ENCODE measurements at places on chromosomes 5 and 9. TPM values are rescaled to one million over a fixed set of nuclear protein-coding genes. Genes with fewer than 3 reads are reported as not detected.

Gene INPP5E
- 8.2 TPM for total RNA-seq

Gene BARHL1
- not detected for total RNA-seq

- H3K27ac ChIP-seq: no peak overlapping the region
- H3K27me3 ChIP-seq: no peaks in the 10 kb centered on the region
- H3K4me1 ChIP-seq: no peaks in the 10 kb centered on the region
- no peaks in the 10 kb centered on the region for H3K36me3 ChIP-seq
Observed at GRCh38 chr5:61809651-61810050, 477.6 kb downstream of the ZSWIM6 start.

DNA sequence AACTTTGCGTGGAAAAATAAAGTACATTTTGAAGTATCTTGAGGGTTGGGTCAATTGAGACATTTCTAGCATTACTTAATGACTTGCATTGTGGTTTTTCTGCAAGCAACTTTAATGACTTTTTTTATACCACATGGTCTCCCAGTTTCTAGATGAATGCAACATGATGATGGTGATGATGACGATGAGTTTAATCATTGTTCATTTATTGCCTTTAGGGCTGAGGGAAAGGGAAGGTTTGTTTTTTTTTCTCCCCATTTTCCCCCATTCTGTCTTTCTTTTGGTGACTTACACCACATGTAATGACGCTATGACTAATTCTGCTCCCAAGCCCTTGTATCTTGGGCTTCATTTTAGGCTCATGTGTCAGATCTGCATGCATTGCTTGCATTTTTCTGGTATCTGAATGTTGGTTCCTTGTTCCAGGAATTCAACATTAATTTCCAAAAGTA lies 57.7 kb upstream of the NXNL2 start:
- no peaks in the 10 kb centered on the region for H3K36me3 ChIP-seq
- DNase-seq: no peak
- no peaks in the 10 kb centered on the region for H3K4me1 ChIP-seq
- no peak overlapping the region for H3K27ac ChIP-seq
- H3K4me3 ChIP-seq: no peak overlapping the region

Gene EDIL3
- 7.2 TPM for total RNA-seq

GRCh38 chr9:19255821-19256220 lies 25.3 kb downstream of the DENND4C start:
- no peaks in the 10 kb centered on the region for H3K27me3 ChIP-seq
- no peak overlapping the region for H3K27ac ChIP-seq
- no peak overlapping the region for H3K4me3 ChIP-seq

Gene ADGRD2
- total RNA-seq: 2.9 TPM

DNA sequence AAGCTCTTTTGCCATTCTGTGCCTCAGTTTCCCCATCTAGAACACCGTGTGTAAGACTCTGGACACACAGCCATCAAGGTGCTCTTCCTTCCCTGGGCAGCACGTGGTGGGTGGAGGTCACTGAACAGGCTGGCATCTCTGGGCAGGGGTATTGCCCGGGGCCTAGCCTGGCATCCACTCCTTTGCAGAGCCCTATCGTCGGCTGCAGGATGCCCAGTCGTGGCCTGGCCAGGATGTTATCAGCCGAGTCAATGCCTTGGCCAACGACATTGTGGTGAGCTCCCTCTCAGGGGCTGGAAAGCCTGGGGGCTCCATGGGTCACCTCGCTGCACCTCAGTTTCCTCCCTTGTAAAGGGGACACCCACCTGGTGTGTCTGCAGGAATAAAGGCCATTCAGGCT lies 4.0 kb downstream of the ADGRD2 start:
- H3K4me1 ChIP-seq: no peaks in the 10 kb centered on the region
- H3K4me3 ChIP-seq: no peak overlapping the region

Gene EGR1
- total RNA-seq: 11.8 TPM

DNA sequence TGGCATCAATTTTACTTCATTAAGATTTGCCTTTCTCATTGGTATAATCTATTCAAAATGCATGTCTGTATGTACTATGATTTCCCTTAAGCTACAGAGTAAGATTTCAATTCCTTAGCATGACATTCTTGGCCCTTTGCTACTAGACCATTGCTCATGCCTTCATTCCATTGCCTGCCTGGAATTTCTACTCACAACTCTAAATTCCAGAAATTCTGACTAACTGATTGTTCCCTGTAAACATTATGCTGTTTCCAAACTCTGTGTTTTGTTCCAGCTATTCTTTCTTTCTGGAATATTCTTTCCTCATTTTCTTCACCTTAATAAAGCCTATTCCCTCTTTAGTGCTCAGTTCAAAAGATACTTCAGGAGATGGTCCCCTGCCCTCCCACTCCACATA lies 568.8 kb upstream of the SEMA6A start:
- H3K27me3 ChIP-seq: no peaks in the 10 kb centered on the region
- no peaks in the 10 kb centered on the region for H3K4me1 ChIP-seq
- DNase-seq: no peak
- no peaks in the 10 kb centered on the region for H3K36me3 ChIP-seq

DNA sequence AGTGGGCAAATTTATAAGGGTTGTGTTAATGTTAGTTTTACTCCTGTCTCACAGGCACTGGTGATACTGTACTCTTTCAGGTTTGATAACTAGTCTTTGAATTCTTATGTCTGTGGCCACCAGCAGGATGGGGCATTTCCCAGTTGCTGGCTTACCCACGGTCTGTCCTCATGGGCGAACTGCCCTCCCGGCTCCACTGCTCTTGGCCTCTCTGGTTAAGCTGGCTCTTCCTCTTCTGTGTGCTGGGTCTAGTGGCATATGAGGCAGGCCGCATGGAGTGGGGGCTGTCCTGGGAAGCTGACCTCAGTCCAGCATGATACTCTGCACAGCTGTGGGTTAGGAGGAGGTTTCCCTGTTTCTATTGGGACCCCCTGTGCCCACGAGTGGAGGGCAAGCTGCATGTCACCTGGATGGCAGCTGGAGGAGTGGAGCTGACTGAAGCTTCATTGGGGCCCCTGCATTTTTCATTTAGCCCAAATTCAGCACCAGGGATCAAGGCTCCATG lies 19.5 kb downstream of the PHF2 start:
- H3K4me1 ChIP-seq: peaks cover 9% of the 10 kb centered on the region
- no peaks in the 10 kb centered on the region for H3K36me3 ChIP-seq
- no peak overlapping the region for H3K4me3 ChIP-seq
- H3K27me3 ChIP-seq: no peaks in the 10 kb centered on the region

GRCh38 chr5:1543398-1544293 lies 19.9 kb upstream of the LPCAT1 start:
- H3K4me1 ChIP-seq: peaks cover 6% of the 10 kb centered on the region
- H3K4me3 ChIP-seq: no peak overlapping the region
- H3K27me3 ChIP-seq: no peaks in the 10 kb centered on the region
- H3K27ac ChIP-seq: peak overlapping the region; percentile 19

Gene ADAMTS2
- 11.3 TPM for total RNA-seq

- H3K27me3 ChIP-seq: peaks cover 8% of the 10 kb centered on the region
- peaks cover 4% of the 10 kb centered on the region for H3K4me1 ChIP-seq
- no peak for DNase-seq
- H3K36me3 ChIP-seq: no peaks in the 10 kb centered on the region
Observed at GRCh38 chr9:78297672-78297961, 692 bp downstream of the PSAT1 start.

- no peaks in the 10 kb centered on the region for H3K27me3 ChIP-seq
- DNase-seq: no peak
- no peak overlapping the region for H3K27ac ChIP-seq
- no peaks in the 10 kb centered on the region for H3K36me3 ChIP-seq
Observed at GRCh38 chr9:130104491-130105193, 50.9 kb downstream of the GPR107 start.

- no peaks in the 10 kb centered on the region for H3K36me3 ChIP-seq
- no peaks in the 10 kb centered on the region for H3K4me1 ChIP-seq
- H3K27ac ChIP-seq: no peak overlapping the region
Observed at GRCh38 chr5:81147886-81148571, 85.1 kb upstream of the CKMT2 start.

DNA sequence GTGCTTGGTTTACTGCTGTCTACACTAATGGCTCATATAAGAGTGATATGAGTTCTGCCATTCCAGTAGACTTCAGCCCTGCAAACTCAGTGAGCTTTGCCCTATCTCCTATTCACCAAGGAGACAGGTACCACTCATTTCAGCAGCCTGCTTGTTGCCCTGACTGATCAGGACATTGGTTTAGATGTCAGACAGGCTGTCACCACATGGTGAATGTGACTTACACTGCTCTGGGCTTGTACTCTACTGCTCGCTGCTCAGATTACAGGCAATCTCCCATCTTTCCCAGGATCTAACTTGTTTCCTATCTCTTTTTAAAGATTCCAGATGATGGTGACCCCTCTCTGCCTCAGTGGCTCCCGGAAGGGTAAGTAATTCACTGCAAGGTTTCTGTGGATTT lies 123.3 kb upstream of the RUSC2 start:
- peaks cover 4% of the 10 kb centered on the region for H3K36me3 ChIP-seq
- H3K4me1 ChIP-seq: no peaks in the 10 kb centered on the region
- H3K4me3 ChIP-seq: no peak overlapping the region
- no peak overlapping the region for H3K27ac ChIP-seq

GRCh38 chr9:107615321-107615720 lies 125.8 kb upstream of the KLF4 start:
- no peaks in the 10 kb centered on the region for H3K4me1 ChIP-seq
- no peak overlapping the region for H3K4me3 ChIP-seq
- H3K27ac ChIP-seq: peak overlapping the region; percentile 27
- DNase-seq: no peak

Gene RNF208
- total RNA-seq: 2.9 TPM

GRCh38 chr9:93667627-93668026 lies 91.2 kb downstream of the PHF2 start:
- no peaks in the 10 kb centered on the region for H3K27me3 ChIP-seq
- no peaks in the 10 kb centered on the region for H3K36me3 ChIP-seq
- no peaks in the 10 kb centered on the region for H3K4me1 ChIP-seq
- DNase-seq: no peak
- no peak overlapping the region for H3K4me3 ChIP-seq

DNA sequence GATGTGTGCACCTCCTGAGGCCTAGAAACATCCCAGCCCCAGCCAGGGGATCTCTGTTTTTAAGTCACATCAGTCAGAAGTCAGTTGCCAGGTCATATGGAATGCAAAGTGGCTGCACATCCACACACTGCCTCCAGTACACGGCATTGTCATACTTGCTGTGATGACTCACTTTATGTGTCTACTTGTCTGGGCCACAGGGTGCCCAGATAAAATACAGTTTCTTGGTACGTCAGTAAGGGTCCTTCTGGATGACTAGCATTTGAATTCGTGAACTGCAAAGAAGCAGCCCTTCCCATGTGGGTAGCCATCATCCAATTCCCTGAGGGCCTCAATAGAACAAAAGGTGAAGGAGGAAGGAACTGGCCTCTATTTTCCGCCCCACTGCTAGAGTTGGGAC lies 27.7 kb downstream of the AUH start:
- H3K27me3 ChIP-seq: no peaks in the 10 kb centered on the region
- H3K27ac ChIP-seq: no peak overlapping the region
- no peaks in the 10 kb centered on the region for H3K36me3 ChIP-seq
- H3K4me3 ChIP-seq: no peak overlapping the region
- no peak for DNase-seq

DNA sequence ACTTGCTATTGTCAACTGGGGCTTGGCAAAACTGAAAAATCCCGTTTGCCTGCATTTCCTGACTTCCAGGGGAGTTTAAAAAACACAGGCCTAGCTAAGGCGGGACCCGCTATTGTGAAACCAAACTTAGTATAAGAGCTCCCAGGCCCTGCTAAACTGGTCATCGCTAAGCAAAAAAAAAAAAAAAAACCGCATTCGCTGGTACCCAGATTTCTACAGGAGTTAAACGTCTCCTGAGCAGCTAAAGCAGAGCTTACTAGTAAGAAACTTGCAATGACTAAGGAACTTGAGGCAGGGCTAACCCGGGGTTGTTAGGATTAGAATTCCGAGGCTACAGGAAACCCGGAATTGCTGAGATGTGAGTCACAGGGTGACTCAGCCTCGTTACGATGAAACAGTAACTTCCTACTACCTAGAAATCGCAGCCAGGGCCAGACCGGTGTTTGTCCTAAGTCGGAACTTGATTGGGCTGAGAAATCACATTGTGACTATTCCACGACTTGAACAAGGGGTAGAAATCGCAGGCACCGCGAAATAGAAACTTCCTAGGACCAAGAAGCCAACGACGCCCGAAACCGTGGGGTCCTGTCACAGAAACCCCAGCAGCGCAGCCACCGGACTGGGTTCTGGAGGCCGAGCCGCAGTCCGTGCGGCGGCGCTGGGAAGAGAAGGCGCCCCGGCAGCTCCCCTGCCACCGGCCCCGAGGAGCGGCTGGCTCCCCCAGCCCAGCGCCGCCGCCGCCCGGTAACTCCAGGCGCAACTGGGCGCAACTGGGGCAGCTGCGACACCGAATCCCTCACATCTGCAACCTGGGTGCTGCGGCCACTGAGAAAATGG lies 89.4 kb downstream of the ANXA2R start:
- H3K4me3 ChIP-seq: peak overlapping the region; percentile 60
- DNase-seq: peak; percentile 79

DNA sequence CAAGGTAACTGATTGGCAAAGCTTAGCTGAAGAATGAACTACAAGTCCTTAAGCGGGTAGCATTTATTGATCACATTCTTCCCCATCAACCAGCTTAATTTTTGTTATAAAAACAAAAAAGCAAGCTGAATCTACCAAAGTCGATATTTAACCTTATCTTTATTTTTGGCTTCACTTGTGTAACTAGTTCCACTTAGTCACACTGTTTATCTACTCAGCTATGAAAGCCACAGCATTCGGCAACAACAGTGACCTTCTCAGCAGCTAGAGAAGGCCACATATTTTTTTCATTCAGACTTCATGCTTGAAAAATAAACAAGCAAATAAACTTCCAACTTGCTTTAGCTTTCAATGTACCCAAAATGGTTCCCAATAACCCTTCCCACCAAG lies 69.4 kb downstream of the KLHL3 start:
- no peaks in the 10 kb centered on the region for H3K4me1 ChIP-seq
- no peaks in the 10 kb centered on the region for H3K27me3 ChIP-seq
- H3K27ac ChIP-seq: peak overlapping the region; percentile 5
- no peak overlapping the region for H3K4me3 ChIP-seq
- DNase-seq: no peak

Gene AK8
- total RNA-seq: 2.6 TPM

Gene PCDHB4
- 7.7 TPM for total RNA-seq

Gene AMBP
- not detected for total RNA-seq

All from breast epithelium (tissue), 4 donors.